ENCODE measurements at places on chromosomes 2 and 18. TPM values are rescaled to one million over a fixed set of nuclear protein-coding genes. Genes with fewer than 3 reads are reported as not detected.
A peak's percentile ranks its signal among the peaks of the same experiment; 100 is the strongest.

GRCh38 chr2:237915576-237915975 lies 51.2 kb upstream of the UBE2F start:
- no peak for DNase-seq

GRCh38 chr2:182301093-182301492 lies 125.7 kb downstream of the PDE1A start:
- no peak for DNase-seq

DNA sequence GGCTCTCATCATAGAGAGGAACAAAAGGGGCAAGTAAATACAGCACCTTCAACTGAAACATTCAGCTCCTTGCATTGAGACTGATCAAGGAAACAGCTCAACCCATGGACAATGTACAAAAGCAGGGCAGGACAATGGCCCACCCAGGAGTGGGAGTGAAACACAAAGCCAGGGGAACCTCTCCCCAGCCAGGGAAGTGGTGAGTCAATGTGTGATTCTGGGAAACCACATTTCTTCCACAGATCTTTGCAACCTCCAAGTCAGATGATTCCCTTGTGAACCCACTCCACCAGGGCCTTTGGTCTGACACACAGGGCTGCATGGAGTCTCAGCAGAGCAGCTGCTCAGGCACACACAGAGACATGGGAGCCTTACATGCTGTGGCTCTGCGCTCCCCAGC lies 294.5 kb downstream of the NR4A2 start:
- DNase-seq = no peak

TEX44 gene
- total RNA-seq = not detected

- DNase-seq = no peak
These were observed 17.5 kb downstream of the MYO5B start for GRCh38 chr18:50177294-50177992.

- no peak for DNase-seq
These were observed 9.2 kb downstream of the PTPRN start for GRCh38 chr2:219300022-219300421.

SNED1 gene
- 133 TPM for total RNA-seq

GRCh38 chr2:113703386-113704299 lies 52.8 kb downstream of the SLC35F5 start:
- no peak for DNase-seq

DNA sequence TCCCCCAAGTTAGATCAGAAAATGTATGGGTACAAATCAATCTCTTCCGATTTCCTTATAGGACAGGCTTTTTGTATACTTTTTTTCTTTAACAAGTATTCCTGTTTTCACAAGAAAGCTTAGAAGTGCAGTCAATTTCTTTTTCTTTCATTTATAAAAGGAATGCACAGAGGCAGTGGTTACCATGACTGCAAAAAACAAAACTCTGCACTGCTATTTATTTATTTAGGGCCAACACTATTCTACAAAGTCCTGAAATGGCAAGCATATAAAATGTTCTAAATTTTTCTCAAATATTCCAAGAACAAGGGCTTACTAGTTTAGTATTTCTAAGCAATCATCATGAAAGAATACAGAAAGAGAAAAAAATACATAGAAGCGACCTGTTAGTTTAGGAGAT lies 22.2 kb downstream of the ATAD2B start:
- no peak for DNase-seq

GRCh38 chr2:78035804-78036203 lies 513.6 kb upstream of the LRRTM4 start:
- no peak for DNase-seq

NBAS gene
- 32.0 TPM for total RNA-seq

UGT1A3 gene
- total RNA-seq = not detected

DNA sequence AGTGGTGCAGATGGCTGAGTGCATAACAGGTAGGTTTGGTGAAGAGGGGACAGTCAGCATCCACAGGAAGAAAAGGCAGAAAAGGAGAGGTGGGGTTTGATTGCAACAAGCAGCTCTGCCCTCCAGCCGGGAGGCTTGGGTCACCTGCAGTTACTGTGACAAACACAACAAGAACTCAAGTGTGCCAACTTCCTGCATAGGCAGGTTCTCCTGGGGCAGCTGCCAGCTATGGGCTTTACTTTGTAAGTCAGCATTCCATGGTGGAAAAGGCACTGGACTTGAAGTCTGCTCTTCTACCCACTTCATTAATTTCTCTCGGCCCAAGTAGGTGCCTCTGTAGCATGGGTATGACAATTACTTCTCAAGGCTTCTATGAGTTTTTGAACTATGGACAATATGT lies 98.9 kb downstream of the MYT1L start:
- no peak for DNase-seq

DNA sequence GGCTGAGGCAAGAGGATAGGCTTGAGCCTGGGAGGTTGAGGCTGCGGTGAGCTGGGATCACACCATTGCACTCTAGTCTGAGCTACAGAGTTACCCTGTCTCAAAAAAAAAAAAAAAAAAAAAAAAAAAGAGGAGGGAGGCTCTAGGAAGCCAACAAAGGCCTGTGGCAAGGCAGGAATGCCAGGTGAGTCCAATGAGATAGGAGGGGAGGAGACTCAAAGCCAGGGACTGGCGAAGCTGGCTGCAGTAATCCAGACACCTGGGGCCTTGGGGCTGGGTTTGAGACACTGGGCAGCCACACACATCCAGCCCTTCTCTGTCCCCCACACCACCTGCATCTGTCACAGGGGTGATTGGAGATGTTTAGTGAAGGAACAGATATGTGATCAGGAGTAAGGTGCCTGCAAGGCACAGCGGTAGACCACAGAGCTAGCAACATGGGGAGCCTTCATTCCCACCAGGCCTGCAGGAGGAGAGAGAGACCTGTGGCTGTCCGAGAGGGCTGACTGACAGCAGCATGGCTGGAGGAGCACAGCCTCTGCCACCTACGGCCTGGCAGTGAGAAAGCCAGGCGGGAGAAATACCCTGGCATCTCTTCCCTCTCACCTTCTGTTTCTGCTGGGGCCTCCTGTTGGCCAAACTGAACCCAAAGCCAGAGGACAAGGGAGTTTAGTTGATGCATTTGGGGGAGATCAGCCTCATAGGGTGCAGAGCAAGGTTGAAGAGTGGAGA lies 9.5 kb downstream of the CHPF start:
- DNase-seq = no peak

COLEC11 gene
- total RNA-seq = 9.4 TPM

- DNase-seq = no peak
These were observed 197.5 kb downstream of the PIEZO2 start for GRCh38 chr18:10951631-10952544.

GRCh38 chr18:3453540-3454364 lies 3.8 kb downstream of the TGIF1 start:
- DNase-seq = peak; percentile 41

- DNase-seq = no peak
These were observed 92.5 kb downstream of the ZFP36L2 start for GRCh38 chr2:43133708-43134570.

POU3F3 gene
- total RNA-seq = 1.4 TPM

GRCh38 chr2:236892721-236893120 lies 193.0 kb upstream of the COPS8 start:
- DNase-seq = no peak

- no peak for DNase-seq
These were observed 856.4 kb upstream of the CELF4 start for GRCh38 chr18:38421872-38422615.

All from thoracic aorta (tissue), 2 donors.